ENCODE measurements at places on chromosomes 7 and 10.

- DNase-seq = no peak
Measured at GRCh38 chr7:15113752-15114151, 211.2 kb upstream of the DGKB start.

- DNase-seq = no peak
Measured at GRCh38 chr7:33986951-33987947, 81.9 kb downstream of the BMPER start.

- DNase-seq = no peak
Measured at GRCh38 chr7:150848111-150848510, 4.2 kb upstream of the AOC1 start.

GRCh38 chr10:44980309-44981171 lies 1.9 kb upstream of the DEPP1 start:
- no peak for DNase-seq

Measured in NCI-H345 (cell line).